Activated CD4-positive, alpha-beta T cell treated with anti-CD3 and anti-CD28 coated beads, Interleukin-10, Interleukin-2, amounts not matched to agents 100 ng/mL and 50 ng/mL, durations not matched to agents 16 hours and 8 hours (primary cell): ENCODE measurements at places on chromosomes 3 and 15.
A peak's percentile ranks its signal among the peaks of the same experiment; 100 is the strongest.

GRCh38 chr3:61848885-61849284 lies 287.5 kb downstream of the PTPRG start:
- no peak for DNase-seq

- no peak for DNase-seq
Measured at GRCh38 chr15:90020021-90020735, 19.1 kb downstream of the ZNF710 start.

GRCh38 chr3:65004306-65004705 lies 316.5 kb upstream of the ADAMTS9 start:
- DNase-seq: no peak

DNA sequence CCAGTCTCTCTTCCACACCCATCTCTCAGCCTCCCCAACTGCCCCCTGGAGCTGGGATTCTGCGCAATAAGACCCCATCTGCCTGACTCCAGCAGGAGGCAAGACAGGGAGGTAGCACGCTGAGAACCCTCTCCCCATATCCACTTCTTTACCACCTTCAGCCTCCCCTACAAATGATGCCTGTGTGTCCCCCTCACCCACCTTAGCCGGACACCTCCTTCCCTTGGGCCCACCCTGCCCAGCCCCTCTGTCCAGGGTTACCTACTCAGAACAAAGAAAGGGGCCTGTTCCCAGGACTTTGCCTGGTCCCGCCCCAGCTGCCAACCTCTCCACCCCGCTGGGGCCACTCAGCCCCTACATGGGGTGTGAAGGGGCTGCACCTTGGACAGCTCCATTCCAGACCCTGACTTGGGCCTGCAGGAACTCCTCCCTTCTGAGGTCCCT lies 40.8 kb upstream of the ATP2B2 start:
- no peak for DNase-seq

DNA sequence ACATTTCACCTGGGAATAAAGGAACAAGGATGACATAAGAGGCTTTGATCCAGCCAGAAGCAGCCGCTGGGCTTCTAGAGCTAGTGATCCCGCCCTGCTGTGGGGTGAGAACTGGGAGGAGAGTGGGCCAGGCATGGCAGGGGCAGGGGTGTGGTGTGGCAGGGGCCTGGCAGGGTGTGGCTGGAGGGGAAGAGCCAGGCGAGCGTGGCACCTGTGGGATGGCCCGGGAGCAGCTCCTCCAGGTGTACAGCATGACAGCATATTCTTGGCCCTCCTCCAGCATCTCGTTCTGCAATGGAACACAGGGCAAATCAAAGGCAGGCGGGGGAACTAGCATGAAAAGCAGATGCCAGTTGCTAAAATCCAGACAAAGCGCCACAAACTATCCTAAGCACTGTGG lies 35.5 kb downstream of the CYFIP1 start:
- DNase-seq: no peak

DNA sequence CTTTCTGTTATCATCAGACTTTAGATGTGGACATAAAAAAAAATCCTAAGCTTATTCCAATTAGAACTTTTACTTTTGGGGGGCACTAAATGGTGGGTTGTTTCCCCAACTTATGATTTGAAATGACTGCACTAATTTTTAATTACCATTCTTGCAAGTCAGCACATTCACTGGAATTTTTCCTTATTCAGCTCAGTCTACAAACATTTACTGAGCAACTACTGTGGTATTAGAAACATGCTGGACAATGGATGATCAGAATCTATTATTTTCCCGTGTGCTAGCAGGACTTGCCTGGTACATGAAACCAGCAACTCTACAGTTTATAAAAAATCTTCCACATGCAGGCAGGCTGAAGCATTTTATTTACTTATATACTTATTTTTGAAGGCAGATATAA lies 273.6 kb downstream of the FOXP1 start:
- DNase-seq: no peak

- no peak for DNase-seq
Measured at GRCh38 chr15:75136758-75137157, 64.9 kb upstream of the C15orf39 start.

- no peak for DNase-seq
Measured at GRCh38 chr3:166446291-166446690, 609.1 kb upstream of the BCHE start.

DNA sequence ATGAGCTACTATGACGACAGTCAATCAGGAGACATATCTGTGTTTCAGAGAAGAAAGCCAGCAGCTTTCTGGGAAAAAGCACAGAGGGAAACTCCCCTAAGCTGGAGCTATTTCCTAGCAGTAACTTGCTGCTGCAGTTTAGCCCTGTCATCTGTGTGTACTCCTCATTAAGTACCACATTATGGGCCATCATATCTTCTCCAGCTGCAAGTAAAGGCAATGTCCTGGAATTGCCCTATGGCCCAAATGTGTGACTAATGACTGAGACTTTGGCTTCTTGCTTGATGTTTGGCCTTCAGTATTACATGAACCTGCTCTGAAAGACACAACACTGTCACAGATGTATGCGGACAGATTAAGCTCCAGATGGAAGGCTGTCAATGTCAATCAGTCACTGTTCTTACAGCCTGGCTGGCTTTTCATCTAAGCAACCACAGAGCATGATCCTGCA lies 190.8 kb downstream of the FHIT start:
- peak; percentile 7 for DNase-seq

DNA sequence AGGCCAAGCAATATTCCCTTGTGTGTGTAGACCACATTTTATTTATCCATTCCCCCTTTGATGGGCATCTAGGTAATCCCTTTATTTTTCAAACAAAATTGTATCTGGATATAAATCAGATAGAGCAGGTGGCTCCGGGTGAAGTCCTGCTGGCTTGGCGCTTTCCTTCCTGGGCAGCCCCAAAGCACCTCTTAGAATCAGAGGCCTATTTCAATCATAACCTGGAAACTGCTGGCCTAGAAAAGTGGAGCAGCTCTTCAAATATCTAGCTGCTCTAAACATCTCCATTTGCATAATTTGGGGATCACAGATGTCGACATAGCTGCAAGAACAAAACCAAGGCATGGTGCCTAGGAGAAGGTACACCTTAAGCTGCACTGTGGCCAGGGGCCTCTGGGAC lies 40.2 kb downstream of the RASGRF1 start:
- no peak for DNase-seq
